ENCODE measurements at places on chromosomes 1 and 21. TPM values are rescaled to one million over a fixed set of nuclear protein-coding genes. Genes with fewer than 3 reads are reported as not detected.

The SPATA17 gene
- 16.3 TPM for polyA plus RNA-seq

The TMPRSS15 gene
- polyA plus RNA-seq = 0.07 TPM

The THAP3 gene
- 15.1 TPM for polyA plus RNA-seq

- no peak for DNase-seq
Measured at GRCh38 chr1:38046333-38046883, at the start of gene POU3F1. TSS of gene POU3F1 (minus strand) at chr1:38046793. CDS start at chr1:38046743, 50 bp downstream.

DNA sequence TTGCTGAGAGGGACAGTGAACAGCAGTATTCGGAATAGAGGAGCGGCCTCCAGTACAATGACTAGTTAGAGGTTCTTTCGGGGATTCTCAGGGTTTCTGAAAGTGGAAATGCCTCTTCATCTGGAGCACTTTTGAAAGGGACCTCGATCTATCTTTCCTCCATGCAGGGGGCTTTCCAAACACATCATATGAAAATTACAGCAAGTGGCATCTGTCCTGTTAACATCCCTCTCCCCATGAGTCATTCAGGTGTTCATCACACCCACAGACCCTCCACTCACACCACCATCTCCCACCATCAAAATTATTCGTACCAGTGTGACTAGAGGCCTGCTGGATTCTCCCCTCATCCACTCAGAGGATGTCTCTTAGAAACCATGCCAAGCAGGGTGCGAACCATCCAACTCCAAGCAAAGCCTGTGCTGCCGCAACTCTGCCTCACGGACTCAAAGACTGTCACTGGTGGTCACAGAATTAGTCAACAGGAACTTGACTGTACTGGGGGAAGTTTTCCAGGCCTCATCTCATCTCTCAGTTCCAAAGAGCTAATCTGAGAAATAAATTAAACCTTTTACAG lies 211.1 kb downstream of the MRPL39 start:
- DNase-seq = no peak

DNA sequence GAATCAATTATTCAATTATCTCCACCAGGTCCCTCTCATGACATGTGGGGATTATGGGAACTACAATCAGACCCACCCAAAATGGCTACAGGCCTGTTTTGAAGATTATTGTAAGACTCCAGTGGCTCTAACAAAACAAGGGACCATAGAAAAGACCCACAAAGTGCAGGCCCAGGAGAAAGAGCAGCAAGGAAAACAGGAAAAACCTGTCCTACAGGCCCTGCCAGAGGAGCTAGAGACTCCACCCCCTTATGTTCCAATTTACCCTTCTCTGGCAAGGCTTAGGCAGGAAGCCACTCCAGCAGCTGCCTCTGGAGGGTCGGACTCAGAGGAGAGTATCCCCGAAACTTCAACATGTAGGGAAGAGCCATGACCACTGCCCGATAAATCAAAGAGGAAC lies 96.5 kb downstream of the LIPI start:
- DNase-seq = no peak

The RNU1-4 gene
- not detected for polyA plus RNA-seq
